ENCODE measurements at places on chromosomes 1 and 21. TPM values are rescaled to one million over a fixed set of nuclear protein-coding genes. Genes with fewer than 3 reads are reported as not detected.
A peak's percentile ranks its signal among the peaks of the same experiment; 100 is the strongest.

DNA sequence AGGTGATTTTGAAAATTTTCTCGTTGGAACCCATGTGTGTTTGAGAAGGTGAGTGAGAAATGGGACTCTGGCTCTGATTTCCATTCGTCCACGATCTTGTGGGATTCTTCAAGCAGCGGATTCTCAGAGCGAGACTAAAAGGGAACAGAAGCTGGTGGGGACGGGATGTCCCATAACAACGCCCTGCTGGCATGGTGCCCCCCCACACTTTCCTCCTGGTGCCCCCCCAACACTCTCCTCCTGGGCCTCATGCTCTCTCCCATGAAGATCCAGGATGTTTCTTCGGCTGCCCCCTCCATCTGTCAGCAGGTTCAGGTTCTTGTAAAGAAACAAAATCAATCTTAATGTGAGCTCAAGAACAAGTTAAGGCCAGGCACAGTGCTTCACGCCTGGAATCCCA, 29.1 kb downstream of the PRDM15 start:
- DNase-seq, result no peak

DNA sequence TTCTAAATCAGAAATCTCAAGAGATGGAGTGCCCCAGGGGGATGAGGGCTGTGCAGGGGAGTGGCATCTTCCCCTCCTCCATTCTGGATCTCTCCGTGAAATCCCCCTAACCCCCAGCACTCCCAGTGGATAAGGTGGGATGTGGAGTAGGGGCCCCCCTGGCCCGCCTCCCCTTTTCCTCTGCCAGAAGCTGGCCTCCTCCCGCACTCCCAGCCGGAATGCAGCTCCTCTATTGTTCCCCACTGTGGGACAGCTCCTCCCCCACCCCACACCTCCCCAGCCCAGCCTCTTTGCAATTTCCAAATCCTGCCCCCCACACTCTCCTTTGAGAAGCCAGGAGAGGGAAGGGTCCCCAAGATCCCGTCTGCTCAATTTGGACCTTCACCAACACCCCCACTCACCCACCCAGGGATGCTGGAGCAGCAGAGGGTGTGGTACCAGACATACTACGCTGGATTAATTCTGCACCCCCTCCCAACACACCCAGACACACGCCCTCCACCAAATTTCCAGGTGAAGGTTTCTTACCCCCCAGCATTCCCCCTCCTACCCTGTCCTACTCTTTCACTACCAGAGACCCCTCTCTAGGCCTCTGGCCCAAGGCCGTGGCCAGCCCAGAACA, 1.9 kb downstream of the MEX3A start:
- DNase-seq, result no peak

- no peak for DNase-seq
Observed at GRCh38 chr1:52532247-52532646, 20.6 kb downstream of the TUT4 start.

DNA sequence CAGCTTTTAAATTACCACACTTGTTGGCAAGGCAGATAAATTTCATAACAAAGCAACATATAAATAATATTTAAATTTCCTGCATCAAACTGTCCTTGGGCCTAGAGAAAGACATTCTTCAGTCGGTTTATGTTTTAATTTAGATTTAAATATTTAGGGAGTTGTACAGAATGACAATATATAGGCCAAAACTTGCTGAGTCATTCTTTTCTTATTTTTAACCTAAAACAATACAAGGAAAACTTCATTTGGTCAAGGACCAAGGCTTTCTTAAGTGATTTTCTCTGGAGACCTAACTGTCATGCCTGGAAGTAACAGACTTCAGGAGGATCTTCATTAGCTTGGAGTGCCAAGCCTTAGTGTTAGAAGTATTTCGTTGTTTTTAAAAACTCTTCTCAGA, 5.6 kb downstream of the MAP10 start:
- DNase-seq, result no peak

- DNase-seq, result no peak
Observed at GRCh38 chr1:8294170-8294697, 23.7 kb upstream of the SLC45A1 start.

GRCh38 chr1:119873135-119874015, 22.9 kb downstream of the ADAM30 start:
- peak; percentile 94 for DNase-seq

DNA sequence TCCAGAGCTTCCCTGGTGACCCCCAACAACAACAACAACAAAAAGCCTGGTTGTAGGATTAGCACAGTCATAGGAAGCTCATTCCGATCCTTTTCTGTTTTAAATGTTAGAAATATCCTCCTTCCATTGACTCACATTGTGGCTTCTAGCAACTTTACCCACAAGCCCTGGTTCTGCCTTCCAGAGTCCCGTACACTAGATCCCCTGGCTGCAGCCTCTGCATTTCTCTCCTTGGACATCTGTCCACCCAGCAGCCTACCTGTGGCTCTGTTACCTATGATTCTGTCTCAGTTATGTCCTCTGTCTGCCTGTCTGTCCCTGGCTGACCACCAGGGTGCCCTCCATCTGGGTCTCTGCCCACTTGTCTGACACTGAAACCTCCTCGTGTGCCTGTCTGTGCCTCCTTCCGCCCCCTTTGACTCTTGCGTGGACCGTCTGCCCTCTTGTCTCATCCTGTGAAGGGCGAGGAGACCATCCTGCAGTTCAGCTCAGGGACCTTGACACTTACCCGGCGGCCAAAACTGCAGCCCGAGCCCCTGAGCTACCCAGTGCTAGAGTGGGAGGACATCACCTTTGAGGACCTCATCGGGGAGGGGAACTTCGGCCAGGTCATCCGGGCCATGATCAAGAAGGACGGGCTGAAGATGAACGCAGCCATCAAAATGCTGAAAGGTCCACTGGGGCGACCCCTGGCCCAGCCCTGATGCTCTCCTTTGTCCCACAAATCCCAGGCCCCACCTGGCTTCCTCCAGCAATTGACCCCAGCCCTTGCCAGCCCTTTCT, 16.1 kb downstream of the TIE1 start:
- DNase-seq, result no peak

GRCh38 chr21:45816794-45817193, 164.8 kb upstream of the COL6A1 start:
- no peak for DNase-seq

GRCh38 chr1:10295481-10296085, 85.2 kb downstream of the KIF1B start:
- no peak for DNase-seq

DNA sequence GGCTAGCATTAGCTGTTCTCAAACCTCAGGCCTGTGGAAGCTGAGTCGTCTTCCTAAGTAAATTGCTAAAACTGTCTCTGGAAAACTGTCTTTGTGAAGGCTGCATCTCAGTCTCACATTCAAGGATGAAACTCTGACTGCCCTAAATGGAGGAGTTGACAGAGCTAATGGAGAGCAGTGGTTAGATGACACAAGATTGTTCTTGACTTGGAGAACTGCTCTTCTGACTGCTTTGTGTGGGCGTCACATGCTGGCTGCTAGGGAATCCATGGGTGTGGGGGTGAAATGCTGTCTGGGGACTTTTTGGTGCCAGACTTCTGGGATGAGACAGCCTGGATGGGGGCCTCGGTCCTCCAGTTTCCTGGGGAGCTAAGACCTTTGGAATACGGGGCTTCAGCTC, 24.5 kb upstream of the TSPAN2 start:
- no peak for DNase-seq

- DNase-seq, result no peak
Observed at GRCh38 chr21:25734654-25734903, 125 bp downstream of the ATP5PF start.

GRCh38 chr1:89820422-89821321, at the start of gene LRRC8D:
Gene LRRC8D (plus strand): TSS chr1:89821032. CDS start chr1:89933069, 112,037 bp downstream.
- peak; percentile 81 for DNase-seq

DNA sequence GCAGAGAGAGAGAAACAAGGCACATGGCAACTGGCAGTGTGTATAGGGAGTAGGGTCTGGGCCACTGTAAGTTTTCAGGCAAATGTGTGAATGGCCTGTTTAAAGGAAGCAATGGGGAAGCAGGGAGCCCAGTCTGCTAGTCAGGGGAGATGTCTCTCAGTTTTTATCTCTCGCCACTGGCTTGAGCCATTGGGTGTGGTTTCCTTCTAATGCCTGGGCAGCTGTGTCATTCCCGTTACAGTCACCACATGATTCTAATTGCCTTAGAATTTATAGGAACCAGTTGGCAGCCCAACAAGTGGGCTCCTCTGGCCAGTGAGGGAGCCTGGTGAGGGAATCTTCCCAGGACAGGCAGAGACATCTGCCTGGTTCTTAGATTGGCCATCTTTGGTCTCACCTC, 182.4 kb downstream of the DISC1 start:
- DNase-seq, result peak; percentile 94

DNA sequence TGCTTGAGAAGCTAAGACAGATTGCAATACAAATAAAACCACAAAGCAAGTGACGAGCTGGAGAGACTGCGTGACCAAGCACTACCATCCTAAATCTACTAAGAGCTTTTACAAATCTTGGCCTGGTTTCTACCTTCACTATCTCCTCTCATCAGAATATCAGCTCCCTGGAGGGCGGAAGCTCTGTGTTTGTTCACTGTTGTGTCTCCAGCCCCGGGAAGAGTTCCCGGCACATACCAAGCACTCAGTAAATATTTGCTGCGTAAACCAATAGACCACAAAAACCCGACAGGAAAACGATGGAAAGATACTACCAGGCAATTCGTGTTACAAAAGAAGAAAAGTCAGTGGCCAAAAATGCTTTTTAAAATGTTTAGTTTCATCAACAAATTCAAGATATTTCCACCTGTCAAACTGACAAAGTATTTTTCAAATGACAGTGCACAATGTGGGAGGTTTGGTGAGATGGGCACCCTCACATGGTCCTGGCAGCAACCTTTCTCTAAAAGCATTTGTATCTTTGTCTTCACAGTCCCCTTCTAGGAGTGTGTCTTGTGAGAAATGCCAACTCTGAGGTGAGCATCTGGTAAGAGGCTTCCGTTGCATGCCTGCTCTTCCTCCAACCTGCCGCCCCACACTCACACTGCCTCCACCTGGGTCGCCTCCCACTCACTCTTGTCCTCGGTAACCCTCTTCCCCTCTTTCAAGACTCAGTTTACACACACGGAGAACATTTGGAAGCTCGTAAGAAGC, 34.7 kb downstream of the SLC1A7 start:
- peak; percentile 97 for DNase-seq

DNA sequence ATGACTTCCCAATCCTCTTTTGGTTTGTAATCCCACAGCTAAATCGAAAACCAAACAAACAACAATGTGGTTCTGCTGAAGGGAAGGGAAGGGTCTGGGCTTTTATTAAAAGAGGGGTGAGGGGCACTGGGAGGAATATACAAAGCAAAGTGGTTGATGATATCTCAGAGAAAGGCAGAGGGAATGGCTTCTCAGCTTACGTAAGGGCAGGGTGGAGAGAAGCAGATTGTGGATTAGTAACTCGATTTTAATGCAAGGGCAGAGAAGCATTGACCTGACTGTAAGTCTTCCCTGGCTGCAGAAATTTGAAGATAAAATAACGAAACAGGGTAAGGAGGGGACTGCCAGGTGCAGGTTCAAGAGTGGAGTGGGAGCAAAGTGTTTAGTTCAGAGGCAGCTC, 438.2 kb upstream of the LRRC7 start:
- no peak for DNase-seq

DNA sequence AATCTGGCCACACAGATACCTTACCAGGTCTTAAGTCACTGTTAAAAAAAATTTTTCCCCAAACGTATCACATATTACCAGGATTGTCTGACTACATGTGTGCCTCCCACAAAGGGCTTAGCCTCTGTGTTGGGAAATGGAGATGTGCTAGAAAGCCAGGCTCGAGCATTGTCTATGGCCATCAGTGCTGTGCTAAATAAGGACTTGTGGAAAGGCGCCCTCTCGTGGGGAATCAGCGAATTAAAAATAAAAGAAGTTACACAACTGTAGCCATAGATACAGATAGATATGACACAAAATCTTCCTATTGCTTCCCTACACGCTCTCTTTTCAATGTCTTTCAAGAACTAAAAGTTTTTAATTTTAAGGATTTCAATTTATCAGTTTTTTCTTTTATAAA, 47.5 kb upstream of the CRNN start:
- DNase-seq, result peak; percentile 71

DNA sequence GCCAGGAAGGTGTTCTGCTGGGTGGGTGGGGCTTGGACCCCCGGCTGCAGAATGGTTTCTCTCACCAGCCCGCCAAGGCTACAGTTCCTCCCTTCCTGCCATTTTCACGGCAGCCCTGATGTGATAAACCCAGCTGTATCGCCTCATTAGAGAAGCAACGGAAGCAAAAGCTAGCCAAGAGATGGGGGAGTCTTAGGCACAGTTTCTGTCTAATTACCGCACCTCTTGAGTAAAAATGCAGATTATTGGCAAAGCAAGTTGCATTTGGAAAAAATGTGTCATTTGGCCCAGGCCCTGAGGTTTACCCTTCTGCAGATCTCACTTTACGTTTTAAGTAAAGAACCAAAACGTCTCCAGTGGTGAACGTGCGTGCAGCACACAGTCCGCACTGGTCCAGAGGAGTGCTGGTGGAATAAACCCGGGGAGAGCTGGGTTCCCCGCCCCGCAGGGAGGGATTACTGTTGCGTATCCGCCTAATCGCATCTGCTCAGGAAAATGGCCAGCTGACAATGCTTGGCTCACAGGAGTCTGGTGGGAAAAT, 109.9 kb downstream of the GALNT2 start:
- no peak for DNase-seq

DNA sequence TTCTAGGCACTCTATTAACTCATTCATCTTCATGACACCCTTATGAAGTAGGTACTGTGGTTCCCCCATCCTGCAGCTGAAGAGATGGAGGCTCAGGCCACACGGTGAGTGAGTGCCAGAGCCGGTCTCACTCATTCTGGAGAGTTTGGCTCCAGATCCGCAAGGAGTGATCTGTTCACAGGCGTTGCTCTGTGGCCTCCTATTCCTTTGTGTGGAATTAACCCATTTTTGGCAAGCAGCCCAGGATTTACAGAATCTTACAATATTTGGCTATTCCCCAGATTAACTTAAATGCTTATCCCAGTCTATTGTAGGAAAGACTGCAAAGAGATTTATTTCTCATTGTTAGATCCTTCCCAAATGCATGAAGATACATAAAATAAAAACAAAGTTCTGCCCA, 29.6 kb downstream of the KIAA0040 start:
- DNase-seq, result no peak

GRCh38 chr1:68201546-68202238, 30.6 kb downstream of the WLS start:
- DNase-seq, result no peak

DNA sequence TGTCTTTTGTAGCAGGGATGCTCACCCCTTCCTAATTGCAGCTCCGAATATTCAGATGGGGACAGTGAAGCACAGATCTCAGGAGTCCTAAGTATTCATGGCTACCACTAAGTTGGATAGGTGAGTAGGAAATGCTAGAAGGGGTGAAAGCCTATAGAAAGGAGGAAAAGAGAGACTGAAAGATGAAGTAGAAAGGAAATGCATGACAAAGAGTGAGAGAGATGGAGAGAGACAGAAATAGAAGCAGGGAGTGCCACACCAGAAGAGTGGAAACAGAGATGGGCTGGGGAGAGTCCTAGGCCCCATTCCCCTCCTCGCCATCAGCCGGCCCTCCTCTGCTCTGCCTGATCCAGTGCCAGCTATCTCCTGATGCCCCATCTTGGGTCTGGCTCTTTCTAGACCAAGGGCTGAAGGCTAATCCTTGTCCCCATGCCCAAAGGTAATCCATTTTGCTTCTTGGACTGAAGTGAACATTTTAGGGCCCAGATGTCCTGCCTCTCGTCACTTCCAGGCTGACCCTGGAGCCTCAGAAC, 2.0 kb downstream of the PEA15 start:
- DNase-seq, result no peak

The OR2W3 gene
- total RNA-seq, result not detected

The DISP3 gene
- total RNA-seq, result not detected

The GMEB1 gene
- total RNA-seq, result 4.2 TPM

The HSPA6 gene
- 0.44 TPM for total RNA-seq

The PRPF38A gene
- 15.6 TPM for total RNA-seq

The LCE1F gene
- total RNA-seq, result not detected

The ZMYND12 gene
- total RNA-seq, result not detected

The ARTN gene
- 4.4 TPM for total RNA-seq

The SLC26A9 gene
- total RNA-seq, result 0.07 TPM

The PCNT gene
- 29.0 TPM for total RNA-seq

The LRIG2 gene
- total RNA-seq, result 4.4 TPM
